Activated T-helper 2 cell treated with anti-CD3 and anti-CD28 coated beads, Interferon-gamma antibody, Interleukin-2, Interleukin-4, amounts not matched to agents 10 μg/mL and 5 μg/mL and 100 μg/mL, durations not matched to agents 14 hours and 24 hours and 36 hours (primary cell): ENCODE measurements at places on chromosomes 7 and 10.

DNA sequence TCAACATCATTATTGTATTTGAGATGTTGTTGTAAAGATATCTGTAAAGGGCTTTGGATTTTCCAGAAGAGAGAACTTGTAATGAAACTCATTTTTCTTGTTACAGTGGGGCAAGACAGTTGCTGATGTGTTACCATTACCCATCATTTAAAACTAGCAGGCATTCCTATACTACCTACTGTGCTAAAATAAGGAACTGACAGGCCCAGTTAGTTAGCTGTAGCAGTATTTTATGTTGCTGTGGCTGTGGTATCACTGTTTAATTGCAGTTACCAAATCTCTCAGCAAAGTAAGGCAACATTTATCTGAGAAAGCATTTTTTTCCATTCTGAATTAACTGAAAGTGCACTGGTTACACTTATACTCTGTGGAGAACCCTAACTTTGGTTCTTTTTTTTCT, 9.9 kb downstream of the ST7 start:
- peaks cover 3% of the 10 kb centered on the region for H3K36me3 ChIP-seq
- H3K4me3 ChIP-seq, result no peak overlapping the region
- H3K27me3 ChIP-seq, result peaks cover 2% of the 10 kb centered on the region
- H3K27ac ChIP-seq, result no peak overlapping the region

- peaks cover 16% of the 10 kb centered on the region for H3K36me3 ChIP-seq
- no peaks in the 10 kb centered on the region for H3K27me3 ChIP-seq
- no peak overlapping the region for H3K4me3 ChIP-seq
- DNase-seq, result no peak
- H3K4me1 ChIP-seq, result peaks cover 7% of the 10 kb centered on the region
Observed at GRCh38 chr7:11082121-11082520, 108.4 kb downstream of the PHF14 start.

GRCh38 chr7:134632052-134632451, 14.6 kb upstream of the BPGM start:
- no peaks in the 10 kb centered on the region for H3K36me3 ChIP-seq
- DNase-seq, result no peak
- H3K4me1 ChIP-seq, result peaks cover 25% of the 10 kb centered on the region
- peaks cover 15% of the 10 kb centered on the region for H3K27me3 ChIP-seq
- H3K4me3 ChIP-seq, result no peak overlapping the region

DNA sequence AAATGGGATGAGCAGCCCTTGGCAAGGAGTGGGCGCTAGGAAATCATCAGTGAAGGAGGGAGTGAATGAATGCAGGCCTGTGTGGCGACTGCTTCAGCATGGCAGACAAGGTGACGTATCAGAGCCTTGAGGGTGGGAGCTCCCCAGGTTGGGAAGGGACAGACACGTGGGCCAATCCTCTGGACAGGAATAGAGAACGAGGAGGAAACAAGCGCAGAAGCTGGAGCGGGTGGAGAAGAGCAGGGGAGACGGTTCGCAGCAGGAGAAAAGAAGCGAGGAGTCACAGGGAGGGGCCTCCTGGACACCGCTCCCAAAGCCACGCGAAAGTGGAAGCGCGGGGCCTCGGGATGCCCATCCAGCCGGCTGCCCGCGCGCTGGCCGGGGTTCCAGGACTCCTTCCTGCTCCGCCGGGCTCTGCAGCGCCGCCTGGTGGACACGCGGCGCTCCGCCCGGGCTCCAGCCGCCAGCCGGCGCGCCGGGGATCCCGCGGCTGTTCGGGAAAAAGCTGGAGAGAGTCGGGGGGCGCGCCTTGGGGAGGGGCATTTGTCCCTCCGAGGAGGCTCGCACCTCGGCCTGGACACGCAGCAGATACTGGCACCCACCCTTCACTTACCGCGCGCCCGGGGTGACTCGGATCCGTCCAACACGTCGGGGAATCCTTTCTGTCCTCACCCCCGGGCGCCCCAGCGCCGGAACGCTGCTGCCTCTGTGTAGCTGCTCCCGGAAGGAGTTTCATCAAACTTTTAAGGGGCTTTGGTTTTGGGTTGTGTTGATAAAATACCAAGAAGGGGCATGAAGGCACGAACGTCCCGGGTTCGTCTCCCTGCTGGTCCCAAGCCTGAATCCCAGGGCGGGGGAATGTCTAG, 6.3 kb downstream of the ZNF503 start:
- H3K36me3 ChIP-seq, result no peaks in the 10 kb centered on the region
- H3K27ac ChIP-seq, result no peak overlapping the region
- no peak overlapping the region for H3K4me3 ChIP-seq
- no peak for DNase-seq
- H3K4me1 ChIP-seq, result peaks cover 6% of the 10 kb centered on the region

DNA sequence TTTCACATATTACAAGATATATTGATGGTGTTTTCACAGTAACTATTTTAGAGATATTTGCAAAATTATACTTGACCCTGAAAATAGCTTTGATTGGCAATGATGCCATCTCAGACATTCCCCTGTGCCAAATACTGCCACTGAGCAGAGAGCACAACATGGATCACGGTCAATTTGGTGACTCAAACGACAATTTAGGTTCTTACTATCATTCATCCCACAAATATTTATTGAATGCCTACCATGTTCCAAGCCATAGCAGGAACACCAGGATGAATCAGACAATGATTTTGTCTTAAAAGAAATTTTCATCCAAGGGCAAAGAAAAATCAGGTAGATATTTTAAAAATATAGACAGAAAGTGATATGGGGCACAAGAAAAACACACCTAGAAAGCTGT, 153.2 kb upstream of the ADO start:
- H3K27ac ChIP-seq, result no peak overlapping the region
- peaks cover 58% of the 10 kb centered on the region for H3K4me1 ChIP-seq
- H3K36me3 ChIP-seq, result no peaks in the 10 kb centered on the region
- DNase-seq, result no peak

DNA sequence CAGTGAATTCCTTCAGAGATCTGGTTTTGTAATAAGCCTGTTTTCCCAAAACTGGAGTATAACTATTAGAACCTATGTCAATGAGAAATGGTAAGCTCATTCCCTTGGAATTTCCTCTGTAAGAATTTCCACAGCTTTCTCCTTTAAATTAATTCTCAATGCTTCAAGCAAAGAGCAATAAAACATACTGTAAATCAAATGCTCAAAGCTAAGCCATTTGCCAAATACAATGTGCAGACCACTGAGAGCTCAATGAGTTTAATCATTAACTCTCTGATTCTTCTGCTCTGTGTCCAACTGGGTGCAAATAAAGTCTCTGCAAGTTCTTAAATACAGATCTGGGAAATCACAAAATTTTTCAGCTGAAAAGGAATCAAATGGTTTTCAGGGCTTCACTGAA, 227.6 kb upstream of the IMMP2L start:
- no peak for DNase-seq
- no peaks in the 10 kb centered on the region for H3K4me1 ChIP-seq
- no peaks in the 10 kb centered on the region for H3K36me3 ChIP-seq
- H3K4me3 ChIP-seq, result no peak overlapping the region
- H3K27me3 ChIP-seq, result no peaks in the 10 kb centered on the region

DNA sequence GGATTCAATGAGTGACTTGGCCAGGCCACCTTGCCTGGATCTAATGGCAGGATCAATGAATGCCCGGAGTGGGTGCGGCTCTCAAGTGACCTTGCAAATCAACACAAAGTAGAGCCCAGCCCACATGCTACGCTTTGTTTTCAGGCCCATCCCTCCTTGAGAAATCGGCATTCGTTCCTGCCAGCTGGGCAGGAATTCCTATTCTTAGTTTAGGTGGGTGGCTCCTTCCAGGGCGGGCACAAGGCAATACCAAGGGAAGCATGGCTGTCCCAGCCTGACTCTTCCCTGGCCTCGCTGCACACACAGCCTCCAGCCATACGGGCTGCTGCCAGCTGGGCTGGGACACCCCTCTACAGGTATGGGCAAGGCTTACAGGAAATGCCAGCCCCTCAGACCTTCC, 119.3 kb downstream of the SH3PXD2A start:
- no peak overlapping the region for H3K27ac ChIP-seq
- DNase-seq, result no peak
- no peaks in the 10 kb centered on the region for H3K36me3 ChIP-seq
- no peaks in the 10 kb centered on the region for H3K27me3 ChIP-seq
- H3K4me1 ChIP-seq, result peaks cover 5% of the 10 kb centered on the region

DNA sequence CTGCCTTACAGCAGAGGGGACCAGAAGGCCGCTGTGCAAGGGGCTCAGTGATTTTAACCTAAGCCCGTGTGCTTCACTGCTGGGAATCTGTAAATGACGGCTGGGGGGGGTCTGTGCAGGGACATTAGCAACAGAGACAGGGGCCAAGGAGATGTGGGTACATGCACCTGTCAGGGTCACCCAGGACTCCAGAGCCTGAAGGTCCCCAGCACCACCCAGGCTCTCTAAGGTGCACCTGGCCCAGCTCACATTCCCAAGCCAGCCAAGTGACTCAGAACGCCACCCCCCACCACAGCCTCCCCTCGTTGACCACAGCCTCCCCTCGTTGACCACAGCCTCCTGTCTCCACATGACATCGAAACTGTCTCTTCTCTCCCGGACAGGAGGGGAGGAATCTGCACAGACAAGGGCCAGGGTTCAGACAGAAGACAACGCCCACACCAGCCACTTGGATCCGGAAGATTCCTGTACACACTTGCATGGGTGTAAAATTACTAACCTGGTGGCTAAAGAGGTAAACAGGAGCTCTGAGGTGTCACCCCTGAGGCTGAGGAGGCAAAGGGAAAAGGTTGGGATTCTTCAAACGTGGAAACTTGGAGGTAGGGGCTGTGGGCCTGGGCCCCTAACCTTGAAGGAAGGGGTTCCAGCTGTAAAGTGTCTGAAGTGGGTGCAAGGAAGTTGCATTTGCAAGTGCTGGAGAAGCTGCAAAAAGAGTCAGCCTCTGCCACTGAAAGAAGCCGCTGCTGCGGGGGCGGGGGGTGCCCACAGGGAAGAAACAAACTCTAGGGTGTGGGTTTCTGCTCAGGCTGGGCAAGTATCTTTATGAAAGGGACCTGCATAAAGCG, 27.0 kb downstream of the CALML3 start:
- H3K36me3 ChIP-seq, result no peaks in the 10 kb centered on the region
- no peak overlapping the region for H3K4me3 ChIP-seq
- H3K27ac ChIP-seq, result peak overlapping the region; percentile 58
- peaks cover 30% of the 10 kb centered on the region for H3K4me1 ChIP-seq
- H3K27me3 ChIP-seq, result peaks cover 3% of the 10 kb centered on the region

DNA sequence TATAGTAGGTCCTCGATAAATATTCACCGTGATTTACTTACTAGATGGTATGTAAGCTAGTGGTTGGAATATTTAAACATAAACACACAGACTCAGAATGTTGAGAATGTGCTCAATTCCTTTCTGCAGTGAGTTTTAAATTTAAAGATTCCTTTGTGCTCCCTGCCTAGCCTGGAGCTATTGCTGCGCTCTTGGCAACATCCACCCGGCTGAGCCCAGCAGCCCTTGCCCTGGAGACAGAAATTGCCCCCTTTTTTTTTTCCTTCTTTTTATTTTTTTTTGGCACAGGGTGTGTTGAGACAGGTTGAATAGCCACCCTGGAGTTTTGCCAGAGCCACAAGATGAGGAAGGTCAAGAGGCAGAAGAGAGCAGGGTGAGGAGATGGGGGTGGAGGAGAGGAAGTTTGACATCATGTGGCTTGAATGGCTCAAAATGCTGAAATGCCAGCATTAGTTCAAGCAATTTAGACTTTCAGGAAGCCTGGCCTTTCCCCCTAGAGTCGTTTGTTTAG, 180.8 kb downstream of the PRKCQ start:
- no peak for DNase-seq
- no peak overlapping the region for H3K27ac ChIP-seq
- H3K4me3 ChIP-seq, result no peak overlapping the region
- H3K36me3 ChIP-seq, result peaks cover 3% of the 10 kb centered on the region
- peaks cover 7% of the 10 kb centered on the region for H3K27me3 ChIP-seq
- H3K4me1 ChIP-seq, result peaks cover 28% of the 10 kb centered on the region

DNA sequence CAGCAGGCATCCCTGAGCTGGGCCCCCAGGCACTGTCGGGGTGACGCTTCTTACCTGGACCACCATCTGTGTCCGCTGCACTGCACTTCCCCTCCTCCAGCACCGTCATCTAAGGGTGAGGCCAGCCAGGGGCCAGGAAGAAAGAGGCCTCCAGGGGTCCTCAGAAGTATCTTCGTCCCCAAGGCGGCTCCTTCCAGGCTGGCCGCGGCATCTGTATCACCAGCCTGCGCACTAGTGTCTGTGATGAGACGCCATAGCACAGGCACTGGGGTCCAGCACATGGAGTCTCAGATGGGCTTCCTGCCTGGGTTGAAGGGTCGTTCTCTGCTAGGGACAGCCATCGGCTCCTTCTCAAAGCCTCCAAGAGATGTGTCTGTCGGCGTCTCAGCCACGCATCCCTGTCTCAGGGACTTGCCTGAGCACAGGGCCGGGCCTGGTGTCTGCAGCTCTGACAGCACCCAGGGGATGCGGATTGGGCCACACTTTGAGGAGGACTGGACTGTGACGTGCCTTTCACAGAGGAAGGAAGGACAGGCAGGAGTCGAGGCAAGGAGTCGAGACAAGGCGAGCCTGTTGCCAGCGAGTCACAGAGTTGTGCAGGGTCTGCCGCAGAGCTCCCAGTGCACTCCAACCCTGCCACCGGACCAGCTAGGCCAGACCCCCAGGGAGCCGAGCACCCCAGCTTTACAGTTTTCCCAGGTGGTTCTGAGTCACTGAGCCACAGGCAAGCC, 101.5 kb upstream of the DIP2C start:
- H3K27ac ChIP-seq, result no peak overlapping the region
- H3K36me3 ChIP-seq, result no peaks in the 10 kb centered on the region
- DNase-seq, result no peak
- no peaks in the 10 kb centered on the region for H3K4me1 ChIP-seq
- no peaks in the 10 kb centered on the region for H3K27me3 ChIP-seq

DNA sequence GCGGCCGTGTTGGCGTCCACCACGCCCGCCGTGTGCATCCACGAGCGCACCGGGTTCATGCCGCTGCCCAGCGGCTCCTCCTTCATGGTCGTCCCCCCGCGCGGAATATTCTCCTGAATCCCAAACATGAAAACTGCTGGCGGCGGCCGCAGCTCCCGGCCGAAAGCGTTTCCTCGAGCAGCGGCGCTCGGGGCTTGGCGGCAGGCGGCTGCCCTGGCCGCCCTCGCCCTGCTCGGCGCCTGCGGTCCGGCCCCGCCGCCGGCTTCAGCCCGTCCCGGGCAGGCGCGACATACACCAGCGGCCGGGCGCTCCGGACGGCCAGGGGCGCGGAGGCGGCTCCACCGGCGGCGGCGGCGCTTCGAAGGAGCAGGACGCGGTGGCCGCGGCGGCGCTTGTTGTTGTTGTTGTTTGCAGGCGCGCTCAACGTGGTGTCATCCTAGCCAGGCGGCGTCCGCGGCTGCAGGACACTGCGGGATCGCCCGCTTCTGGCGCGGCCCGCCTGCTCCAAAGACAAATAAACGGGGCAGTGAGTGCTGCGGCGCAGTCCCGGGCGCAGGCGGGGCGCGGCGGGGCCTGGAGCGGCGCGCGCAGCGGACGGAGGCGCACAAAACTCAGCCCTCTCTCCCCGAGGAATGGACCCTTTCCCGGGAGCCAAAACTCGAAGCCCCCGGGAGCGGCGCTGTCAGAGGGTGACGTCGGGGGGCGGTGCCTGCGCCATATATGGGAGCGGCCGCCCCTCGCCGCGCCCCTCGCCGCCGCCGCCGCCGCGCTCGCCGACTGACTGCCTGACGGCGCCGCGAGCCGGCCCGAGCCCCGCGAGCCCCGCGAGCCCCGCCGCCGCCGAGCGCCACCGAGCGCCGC, at the start of gene EBF3:
Gene EBF3, minus strand, starts transcription at position 634 of the 861 bp plus-strand sequence. Its CDS starts 506 bp downstream, at position 128.
- peaks cover 2% of the 10 kb centered on the region for H3K36me3 ChIP-seq
- H3K4me1 ChIP-seq, result peaks cover 3% of the 10 kb centered on the region
- no peak for DNase-seq
- peak within 1 kb of the TSS; percentile 49 for H3K27ac ChIP-seq
- H3K4me3 ChIP-seq, result peak within 1 kb of the TSS; percentile 60
